Stimulated activated CD8-positive, alpha-beta memory T cell treated with anti-CD3 and anti-CD28 coated beads, Interleukin-15, amount 100 ng/mL, for 1 hour (primary cell): ENCODE measurements at places on chromosomes 5 and 9.

DNA sequence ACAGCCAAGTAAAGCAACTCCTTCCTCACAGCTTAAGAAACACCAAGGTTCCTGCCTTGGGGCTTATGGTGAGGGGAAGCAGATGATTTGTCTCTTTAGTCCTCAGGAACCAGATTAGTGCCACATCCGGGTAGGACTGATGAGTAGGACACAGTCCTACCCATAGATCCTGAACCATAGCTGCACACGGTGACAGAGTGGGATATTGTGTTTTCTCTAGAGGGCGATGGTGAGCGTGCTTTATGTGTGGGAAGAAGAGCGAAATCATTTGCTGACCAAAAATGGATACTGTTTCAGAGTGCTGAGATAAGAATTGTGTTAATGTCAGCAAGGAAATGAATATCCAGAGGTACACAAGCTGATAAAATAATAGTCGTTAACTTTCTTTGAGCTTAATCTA lies 209.0 kb upstream of the FBXL7 start:
- DNase-seq = no peak

DNA sequence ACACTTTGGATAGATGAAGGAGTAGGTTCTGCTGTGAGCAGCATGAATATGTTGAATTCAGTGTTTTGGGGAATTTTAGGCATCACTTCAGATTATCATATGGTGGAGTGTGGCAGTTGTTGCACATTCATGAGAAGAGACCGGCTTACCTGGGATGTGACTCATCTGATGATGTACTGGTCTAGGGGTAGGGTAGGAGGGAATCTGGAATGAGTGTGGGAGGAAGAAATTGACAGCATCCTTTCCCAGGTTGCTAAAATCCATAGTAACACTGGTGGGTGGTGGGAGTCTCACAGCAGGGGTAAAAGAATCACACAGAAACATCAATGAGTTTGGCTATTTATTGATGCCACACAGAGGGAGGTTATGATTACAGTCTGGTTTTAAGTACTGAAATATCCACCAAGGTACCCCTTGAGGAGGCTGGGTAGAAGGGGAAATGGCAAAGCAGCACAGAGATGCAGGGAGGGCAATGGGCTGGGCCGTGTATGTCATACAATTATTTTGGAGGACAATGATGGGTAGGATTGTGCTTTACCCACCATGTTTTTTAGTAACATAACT lies 82.5 kb downstream of the TARS1 start:
- DNase-seq = no peak

GRCh38 chr5:178387061-178387855 lies 154.7 kb upstream of the PHYKPL start:
- no peak for DNase-seq

DNA sequence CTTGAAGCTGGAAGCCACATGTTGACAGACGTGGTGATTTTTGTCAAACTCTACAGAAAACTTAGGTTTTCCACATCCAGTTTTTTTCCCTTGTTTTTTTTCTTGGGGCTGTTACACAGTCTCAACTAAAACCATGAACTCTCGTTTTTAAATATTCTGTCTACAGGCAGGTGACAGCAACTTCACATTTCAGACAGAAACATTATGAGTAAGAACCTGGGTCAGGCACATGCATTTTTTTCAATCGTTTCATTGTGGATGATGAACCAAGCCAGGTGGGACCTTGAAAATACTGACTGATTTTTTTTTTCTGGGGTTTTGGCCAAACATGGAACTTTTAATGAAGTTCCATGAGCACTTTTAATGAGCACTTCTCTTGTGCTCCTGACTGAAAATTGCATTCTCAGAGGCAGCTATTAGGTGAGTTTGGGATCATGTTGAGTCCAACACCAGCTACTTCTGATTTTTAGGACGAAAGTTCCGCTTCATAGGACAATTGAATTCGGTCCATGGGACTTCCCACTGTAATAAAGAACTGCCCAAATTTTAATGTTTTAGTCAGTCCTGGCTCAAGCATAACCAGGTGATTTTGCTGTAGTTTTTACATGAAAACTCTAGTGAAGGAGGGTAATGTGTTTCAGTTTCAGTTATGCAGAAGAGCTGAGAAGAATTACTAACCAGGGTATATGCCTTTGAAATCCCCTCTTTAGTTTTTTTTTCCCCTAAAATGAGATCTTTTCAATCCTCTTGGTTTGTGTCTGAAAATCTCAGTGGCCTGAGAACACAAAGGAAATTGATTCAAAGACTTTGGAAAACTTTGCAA lies 93.2 kb upstream of the ADAMTS16 start:
- no peak for DNase-seq

- no peak for DNase-seq
Measured at GRCh38 chr5:21212026-21212425, 1224.0 kb upstream of the CDH18 start.

GRCh38 chr5:55030220-55030619 lies 6.2 kb downstream of the GZMK start:
- DNase-seq = no peak

DNA sequence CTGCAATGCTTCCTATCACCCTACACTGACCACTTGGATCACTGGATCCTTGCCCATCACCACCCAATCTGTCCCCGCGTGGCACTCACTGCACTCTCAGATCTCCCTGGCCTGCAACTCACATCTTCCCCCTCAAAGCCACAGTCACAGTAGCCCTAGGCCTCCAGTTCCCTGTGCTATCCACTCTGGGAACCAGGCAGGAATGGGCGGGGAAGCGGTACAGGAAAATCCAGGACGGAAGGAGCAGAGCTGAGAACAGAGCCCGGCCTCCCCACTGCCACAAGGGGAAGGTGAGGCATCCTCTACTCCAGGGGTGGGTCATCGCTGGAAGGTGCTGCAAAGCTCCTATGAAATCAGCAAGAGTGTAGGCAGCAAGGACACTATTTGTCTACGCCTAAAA lies 102.6 kb downstream of the ESM1 start:
- DNase-seq = no peak

DNA sequence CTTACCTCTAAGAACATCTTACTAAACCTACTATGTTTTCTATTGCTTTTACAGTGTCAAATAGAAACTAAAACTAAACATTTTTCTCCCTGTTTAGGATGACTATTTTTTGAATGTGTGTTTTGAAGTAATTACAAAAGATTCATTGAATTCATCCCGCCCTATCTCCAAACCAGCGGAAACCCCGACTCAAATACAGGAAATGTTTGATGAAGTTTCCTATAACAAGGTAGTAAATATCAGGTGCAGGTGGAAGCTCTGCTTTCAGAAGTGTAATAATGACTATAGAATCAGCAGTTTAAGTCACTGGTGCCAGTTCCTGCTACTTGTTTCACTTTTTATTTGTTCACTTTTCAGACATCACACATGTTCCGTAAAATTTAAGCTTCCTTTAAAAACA lies 20.0 kb downstream of the ERAP2 start:
- no peak for DNase-seq

DNA sequence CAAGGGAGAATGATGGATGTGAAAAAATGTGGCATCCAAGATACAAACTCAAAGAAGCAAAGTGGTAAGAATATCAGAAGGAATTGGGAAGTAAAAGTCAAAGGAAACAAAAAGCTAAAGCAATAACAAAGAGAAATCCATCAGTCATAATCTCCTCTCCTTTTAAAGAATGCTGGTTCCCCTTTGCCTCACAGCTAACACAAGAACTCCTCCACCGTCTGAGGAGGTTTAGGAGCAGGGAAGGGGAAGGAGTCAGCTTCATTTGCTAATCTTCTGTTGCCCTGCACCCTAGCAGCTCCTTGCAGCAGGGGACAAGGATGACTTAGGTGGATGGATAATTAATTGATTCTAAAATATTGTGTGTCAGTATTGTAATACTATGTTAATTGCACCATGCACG lies 16.4 kb downstream of the CD274 start:
- no peak for DNase-seq

- no peak for DNase-seq
Measured at GRCh38 chr9:107712390-107712789, 222.8 kb upstream of the KLF4 start.

DNA sequence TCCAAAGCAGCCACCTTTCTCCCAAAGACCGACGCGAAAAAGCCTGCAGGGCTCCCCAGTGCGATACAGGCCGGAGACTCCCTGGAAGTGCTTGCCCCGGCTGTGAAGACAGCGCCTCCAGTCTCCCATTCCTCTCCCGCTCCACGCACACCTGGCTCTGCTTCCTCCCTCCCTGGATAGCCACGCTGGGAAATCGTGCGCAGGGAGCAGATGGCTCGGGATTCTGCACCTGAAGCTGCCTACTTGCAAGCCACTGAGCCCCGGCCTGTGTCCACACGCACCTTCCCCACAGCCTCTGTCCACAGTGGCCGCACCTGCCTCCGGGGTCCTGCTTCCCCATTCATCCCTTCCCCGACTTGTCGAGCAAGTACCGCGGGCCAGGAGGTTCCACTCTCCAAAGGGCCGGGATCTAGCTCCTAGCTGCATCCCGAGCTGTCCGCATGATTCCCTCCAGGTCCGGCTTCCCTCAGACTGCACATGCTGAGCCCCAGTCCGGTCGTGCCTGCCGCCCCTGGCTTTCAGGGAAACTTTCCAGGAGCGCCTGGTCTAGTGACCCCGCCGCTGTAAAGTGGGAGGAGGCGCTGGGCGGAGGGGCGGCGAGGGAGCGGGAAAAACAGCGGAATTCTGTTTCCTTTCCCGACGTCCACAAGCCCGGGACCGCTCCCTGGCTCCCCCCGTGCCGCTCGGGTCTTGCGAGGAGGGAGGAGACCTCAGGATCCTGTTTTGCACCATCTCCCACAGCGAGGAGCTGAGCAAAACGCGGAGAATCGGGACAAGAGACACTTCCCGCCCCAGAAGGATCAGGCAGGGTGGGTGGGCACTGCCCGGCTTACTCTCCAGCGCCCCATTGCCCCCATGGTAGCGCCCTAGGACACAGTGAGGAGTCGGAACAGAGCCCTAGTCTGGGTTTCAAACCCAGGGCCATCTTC lies 2.0 kb downstream of the SEMA6A start:
- no peak for DNase-seq

GRCh38 chr5:176560364-176560763 lies 11.2 kb downstream of the CDHR2 start:
- DNase-seq = no peak

DNA sequence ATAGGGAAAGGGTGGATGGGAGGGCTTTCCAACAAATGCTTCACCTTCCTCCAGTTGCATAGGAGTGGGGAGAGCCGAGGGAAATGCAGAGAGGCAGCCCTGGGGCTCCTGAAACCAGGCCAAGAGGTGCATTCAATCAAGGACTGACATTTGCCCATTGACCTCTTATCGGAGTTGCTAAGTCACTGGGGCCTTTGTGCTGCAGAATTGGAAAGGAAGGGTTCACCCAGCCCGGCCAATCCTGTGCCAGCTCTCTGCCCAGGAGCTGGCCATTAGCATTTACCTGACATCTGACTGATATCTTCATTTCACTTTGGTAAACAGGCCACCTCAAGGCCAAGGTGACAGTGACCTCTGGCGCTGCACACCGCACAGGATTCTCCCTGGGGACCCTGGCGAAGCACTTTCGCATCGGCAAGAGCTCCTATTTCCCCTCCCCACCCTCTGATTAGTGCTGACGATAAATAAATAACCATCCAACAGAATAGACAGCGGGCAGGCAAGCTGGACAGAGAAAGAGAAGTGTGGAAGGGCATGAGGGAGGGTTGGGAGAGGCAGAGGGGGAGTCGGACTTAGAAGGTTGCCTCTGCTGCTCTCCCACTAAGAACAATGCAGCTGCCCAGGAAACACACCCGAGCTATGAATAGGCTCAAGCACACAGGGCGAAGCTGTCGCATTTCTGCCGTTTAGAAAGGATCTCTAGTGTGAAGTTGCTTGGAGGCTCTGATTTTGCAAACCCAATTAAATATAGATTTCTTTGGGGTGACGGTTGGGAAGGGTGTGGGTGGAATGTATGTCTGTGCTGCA lies 57.0 kb upstream of the BOD1 start:
- DNase-seq = no peak

DNA sequence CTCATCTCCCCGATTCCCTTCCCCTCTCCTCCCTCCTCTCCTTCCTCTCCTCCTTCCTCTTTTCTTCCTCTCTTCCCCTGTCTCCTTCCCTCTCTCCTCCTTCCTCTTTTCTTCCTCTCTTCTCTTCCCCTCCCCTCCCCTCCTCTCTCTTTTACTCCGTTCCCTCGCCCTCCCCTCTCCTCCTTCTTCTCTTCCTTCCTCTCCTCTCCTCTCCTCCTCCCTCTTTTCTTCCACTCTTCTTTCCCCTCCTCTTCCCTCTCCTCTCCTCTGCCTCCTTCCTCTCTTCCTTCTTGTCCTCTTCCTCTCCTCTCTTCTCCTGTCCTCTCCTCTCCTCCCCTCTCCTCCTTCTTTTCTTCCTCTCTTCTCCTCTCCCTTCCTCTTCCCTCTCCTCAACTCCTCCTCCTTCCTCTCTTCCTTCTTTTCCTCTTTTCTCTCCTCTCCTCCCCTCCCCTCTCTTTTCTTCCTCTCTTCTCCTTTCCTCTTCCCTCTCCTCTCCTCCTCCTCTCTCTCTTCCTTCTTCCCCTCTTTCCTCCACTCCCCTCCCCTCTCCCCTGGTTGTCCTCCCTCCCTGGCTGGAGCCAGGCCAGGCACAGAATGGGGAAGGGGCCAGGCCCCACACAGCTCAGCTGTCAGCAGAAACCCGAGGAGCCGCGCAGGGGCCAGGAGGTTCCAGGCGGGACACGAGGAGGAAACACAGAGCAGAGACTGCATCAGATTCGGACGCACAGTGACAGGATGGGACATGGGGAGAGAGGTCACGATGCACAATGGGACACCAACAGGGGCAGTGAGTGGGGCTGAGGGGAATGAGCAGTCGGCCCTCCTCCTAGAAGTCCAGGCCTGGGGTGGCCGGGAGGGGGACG lies 48.0 kb downstream of the CAMK2A start:
- DNase-seq = no peak

DNA sequence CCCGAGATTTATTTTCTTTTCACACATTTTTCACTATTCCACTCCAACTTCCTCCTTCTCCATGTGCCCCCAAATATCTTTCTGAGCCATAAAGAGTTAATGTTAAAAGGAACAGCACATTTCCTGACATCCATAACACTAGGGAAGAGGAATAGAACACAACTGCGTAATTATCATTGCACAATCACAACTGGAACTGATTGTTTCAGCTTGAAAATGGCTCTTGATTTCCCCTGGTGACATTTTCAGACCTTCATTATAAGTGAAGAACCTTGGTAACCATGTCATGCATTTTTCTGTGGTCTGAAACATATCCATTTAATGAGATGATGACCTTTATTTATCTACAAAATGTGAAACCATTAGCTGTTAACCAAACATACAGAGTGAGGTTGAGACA lies 82.4 kb downstream of the PCSK1 start:
- no peak for DNase-seq

GRCh38 chr5:39475881-39476842 lies 51.4 kb upstream of the DAB2 start:
- DNase-seq = no peak

- DNase-seq = no peak
Measured at GRCh38 chr9:94096819-94097577, 12.7 kb downstream of the PTPDC1 start.

DNA sequence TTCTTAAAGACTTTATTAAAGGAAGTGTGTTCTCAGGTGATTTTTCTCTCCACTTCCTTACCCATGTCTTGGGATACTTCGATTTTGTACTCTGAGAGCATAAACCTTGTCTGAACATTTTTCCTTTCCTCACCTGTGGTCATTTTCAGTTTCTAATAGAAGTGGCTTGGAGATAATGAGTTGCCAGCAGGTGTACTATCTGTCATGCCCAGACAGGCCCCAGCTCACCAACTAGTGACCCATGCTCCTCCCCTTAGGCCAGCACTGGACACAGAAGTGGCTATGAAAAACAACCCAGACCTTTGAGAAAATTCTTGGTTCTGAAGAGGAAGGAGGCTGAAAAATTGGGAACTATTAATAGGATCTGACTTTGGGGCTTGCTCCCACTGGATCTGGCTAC lies 49.2 kb upstream of the SMIM32 start:
- DNase-seq = no peak

- DNase-seq = peak; percentile 80
Measured at GRCh38 chr9:36151316-36152210, 15.0 kb downstream of the GLIPR2 start.
